ENCODE measurements at places on chromosomes 1 and 21.

- peak; percentile 67 for DNase-seq
Measured at GRCh38 chr1:6438047-6438525, 13.5 kb downstream of the ESPN start.

DNA sequence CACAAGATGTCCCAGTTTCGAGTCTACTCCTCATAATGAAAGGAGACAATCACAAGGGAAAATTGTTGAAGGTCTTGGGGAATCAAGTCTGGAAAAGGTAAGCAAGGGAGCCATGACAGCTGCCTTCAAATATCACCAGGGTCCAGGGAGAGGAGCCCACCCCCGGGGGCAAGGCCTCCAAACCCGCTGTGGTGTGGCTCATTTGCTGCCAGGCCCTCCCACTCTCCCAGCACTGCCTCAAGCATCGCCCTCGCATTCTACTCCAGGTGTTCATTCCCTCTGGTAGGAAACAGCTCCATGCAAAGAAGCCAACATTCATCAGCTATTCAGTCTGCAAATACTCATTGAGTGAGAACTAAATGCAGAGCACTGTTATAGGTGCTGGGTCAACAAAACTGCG is 8.6 kb downstream of the S100A9 start:
- DNase-seq: no peak

DNA sequence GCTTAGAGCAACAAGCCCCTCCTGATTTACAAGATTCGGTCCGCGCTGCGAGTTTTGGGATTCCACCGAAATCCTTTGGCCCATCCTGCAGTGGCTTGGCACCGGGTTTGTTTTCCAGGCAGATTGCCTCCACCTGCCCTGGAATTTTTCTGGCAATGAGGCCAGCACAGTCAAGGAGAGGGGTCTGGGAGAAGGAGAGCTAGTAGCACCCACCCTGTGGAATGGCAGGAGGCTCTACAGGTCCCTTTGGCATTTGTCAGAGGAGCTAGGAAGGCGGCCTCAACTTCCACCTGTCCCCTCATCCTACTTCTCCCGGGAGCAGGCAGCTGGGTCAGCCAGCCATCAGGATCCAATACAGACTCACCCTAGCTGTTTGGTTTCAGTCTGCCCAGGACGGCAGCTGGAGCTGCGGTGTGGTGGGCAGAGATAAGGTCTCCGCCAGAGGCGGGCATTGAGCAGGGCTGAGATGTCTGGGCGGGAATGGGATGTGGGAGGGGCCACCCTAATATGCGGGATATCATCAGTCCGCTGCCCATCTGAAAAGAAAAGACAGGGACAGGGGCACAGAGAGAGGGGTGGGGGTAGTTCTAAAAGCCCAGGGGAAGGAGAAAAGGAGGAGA is 37.8 kb upstream of the PRELP start:
- DNase-seq: peak; percentile 23

GRCh38 chr1:44294588-44295007 is 60.5 kb downstream of the ERI3 start:
- DNase-seq: peak; percentile 33

GRCh38 chr1:37765916-37766664 is 1.2 kb upstream of the EPHA10 start:
- peak; percentile 25 for DNase-seq

DNA sequence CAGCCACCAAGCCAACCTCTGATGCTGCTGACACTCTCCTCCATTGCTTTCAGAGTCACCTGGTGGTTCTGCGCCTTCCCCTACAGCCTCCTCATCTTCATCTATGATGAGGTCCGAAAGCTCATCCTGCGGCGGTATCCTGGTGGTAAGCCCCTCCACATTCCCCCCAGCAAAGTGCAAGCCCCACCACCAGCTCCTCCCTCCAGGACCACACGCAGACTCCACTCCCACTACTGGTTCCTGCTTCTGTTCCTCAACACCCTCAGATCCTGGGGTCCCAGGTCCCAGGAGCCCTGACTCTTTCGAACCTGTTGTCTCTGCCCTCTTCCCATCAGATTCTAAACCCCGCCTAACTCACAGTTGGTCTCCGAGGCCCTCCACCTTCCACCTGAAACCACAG is 11.6 kb upstream of the ATP1A4 start:
- DNase-seq: no peak

GRCh38 chr1:231065510-231066241 is 25.6 kb upstream of the FAM89A start:
- DNase-seq: peak; percentile 94

DNA sequence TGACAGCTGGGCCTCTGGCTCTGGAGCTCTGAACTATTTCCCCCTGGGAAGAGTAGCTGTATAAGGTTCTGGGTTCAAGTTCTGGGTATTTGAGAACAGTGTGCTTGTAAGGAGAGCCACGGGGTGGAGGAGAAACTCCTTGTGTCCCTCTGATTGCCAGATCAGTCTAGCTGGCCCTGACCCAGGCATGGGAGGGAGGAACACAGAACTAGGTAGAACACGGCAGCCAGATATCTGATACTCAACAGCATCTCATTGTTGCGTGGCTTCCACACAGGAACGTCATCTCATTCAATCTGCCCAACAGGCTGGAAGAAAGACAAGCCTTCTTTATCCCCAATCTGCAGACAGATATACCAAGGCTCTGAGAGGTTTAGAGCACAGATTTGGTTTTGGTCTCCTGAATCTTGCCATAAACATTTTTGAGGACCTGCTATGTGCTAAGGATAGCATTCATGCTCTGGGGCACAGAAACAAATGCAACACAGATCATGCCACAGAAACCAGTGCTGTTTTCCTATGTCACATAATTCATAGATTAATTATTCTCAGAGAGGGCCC is 83.8 kb downstream of the PLXNA2 start:
- DNase-seq: no peak

- no peak for DNase-seq
Measured at GRCh38 chr1:220300442-220301121, 28.3 kb upstream of the RAB3GAP2 start.

GRCh38 chr1:68969441-68969840 is 472.6 kb upstream of the DEPDC1 start:
- DNase-seq: no peak

GRCh38 chr1:181175955-181176354 is 87.5 kb downstream of the IER5 start:
- no peak for DNase-seq

- DNase-seq: no peak
Measured at GRCh38 chr1:228968891-228969606, 233.8 kb downstream of the RHOU start.

DNA sequence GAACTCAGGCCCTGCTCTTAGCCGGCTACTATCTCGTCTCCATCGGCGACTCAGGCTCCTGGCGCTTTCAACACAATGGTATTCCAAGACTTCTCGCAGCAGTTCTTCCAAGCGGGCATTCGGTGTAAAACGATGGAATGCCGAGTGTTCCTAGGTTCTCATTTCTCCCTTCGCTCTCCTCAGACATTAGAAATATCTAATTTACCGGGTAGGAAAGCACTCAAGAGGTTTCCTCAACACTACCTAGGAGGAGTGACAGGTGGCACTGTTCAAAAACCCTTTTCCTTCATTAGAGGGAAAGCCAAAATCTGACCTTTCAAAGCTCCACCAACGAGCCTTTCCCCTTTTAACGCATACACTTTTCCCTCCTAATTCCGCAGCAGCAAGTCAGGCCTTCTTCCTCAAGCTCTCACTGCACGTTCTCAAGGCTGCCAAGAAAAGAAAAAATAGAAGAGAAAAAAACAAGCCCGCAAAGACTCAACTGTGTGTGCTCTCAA is 601 bp downstream of the UBE2G2 start:
- peak; percentile 77 for DNase-seq

DNA sequence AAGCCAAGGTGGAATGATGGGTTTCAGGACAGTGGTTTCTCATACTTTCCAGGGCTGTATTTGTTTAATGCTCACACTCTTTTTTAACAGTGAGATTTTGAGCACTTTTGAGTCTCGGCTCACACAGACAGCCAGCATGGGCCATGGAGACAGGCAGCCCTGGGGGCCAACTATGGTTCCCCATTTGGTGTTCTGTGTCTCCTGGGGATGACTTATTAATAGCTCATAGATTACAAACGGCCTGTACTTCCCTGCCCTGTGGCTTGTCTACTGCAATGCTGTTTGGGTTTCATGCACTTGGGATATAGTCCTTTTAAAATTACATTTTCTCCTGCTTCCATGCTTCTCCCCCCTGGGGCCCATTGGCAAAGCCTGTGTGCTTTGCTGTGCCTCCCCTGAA is 178.3 kb downstream of the KCNJ6 start:
- no peak for DNase-seq

DNA sequence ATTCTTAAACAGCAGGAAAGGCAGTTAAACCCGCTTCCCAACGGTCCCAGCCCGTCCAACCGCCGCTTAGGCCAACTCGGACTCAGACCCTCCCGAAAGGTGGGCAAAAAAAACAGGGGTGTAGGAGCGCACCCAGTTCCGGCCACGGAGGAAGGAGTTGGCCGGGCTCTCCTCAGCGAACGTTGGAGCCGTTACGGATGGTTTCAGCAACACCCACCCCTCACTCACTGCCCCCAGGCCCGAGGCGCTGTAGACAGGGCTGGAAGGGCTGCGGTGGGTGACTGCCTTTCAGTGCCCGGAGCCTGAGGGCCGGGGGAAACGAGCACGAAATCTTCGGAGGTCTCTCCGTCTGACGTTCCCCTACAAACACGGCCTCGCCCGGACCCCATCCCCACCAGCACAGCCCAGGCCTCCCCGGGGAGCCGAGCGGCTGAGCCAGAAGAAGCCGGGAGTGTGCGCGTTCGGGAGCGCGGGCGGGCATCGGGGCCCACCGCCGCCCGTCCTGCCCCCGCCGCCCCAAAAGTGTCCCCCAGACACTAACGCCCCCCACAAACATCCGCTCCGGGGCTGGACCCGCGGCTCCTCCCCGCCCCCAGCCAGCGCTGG is 1.3 kb downstream of the KDM5B start:
- DNase-seq: peak; percentile 65

GRCh38 chr1:233665575-233666270 is 51.8 kb downstream of the KCNK1 start:
- DNase-seq: peak; percentile 66

GRCh38 chr1:19877821-19878636 is 4.2 kb upstream of the OTUD3 start:
- DNase-seq: peak; percentile 34

- DNase-seq: no peak
Measured at GRCh38 chr1:113800487-113800886, 11.8 kb downstream of the RSBN1 start.

- DNase-seq: peak; percentile 99
Measured at GRCh38 chr1:160046494-160047110, 14.8 kb upstream of the PIGM start.

DNA sequence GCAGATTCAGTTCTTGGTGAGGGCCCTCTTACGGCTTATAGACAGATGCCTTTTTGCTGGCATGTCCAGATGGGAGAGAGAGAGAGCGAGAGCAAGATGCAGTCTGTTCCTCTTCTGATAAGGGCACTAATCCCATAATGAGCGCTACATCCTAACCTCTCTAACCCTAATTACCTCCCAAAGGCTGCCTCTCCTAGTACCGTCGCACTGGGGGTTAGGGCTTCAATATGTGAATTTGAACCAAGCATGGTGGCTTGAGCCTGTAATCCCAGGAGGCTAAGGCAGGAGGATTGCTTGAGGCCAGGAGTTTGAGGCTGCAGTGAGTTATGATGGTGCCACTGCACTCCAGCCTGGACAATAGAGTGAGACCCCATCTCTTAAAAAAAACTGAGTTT is 10.5 kb upstream of the SDE2 start:
- peak; percentile 31 for DNase-seq

- peak; percentile 89 for DNase-seq
Measured at GRCh38 chr1:59814180-59814900, 409 bp upstream of the HOOK1 start.

DNA sequence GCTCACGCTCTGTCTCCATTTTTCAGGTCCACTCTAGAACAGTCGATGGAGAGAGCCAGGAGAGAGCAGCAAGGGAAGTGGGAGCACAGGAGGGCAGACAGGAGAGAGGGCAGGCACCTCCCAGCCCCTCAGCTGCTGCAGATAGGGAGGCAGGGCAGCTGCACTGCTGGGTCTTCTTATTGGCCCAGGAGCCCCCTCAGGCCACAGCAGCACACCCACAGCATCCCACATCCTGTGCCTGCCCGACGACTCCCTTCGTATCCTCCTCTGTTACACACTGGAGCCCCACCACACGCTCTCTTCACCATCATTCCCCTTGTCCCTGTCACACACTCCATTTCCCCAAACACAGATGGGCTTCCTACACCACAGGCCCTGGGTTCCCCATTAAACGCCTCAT is 13.7 kb upstream of the ARTN start:
- no peak for DNase-seq

DNA sequence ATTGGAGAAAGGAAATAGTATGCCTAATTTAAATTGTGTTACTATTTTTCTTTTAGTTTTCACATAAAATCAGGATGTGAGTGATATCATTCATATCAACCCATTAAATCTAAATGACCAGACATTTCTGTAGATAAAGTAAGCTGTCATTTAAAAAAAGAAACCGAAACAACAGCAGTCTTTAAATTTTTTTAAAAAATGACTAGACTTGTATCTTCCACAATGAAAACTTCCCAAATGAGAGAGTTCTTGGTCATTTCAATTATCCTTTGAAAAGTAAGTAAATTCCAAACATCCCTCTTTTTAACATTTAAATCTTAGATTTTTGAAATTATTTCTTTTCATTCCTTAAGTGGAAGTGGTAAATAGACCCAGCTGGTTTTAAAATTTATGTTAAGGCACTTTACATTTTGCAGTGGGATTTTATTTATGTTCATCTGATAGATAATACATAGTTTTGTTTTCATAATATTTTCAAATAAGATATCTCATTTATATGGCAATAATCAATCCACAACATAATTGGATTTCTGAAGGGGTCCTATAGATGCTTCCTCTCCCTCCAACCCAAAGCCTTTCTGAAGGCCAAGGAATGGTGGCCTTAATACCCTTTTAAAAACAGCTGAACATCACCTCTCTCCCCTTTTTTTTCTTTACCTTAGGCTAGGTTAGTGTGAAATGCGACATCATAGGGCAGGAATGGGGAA is 3.1 kb downstream of the FOXD3 start:
- DNase-seq: no peak

DNA sequence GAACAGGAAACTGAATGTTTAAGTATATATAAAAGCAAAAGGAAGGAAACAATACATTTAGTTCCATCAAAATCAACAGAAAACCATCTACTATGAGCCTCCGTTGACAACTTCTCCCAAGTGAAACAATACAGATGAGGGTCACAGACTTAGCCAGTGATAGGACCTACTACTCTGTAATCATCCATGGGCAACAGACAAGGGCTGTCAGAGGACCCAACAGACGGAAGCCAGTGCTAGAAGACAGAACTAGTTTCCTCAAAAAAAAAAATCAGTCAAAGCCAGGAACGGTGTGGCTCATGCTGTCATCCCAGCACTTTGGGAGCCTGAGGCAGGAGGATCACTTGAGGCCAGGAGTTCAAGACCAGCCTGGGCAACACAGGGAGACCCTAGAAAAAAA is 20.6 kb downstream of the RERE start:
- no peak for DNase-seq
